Vagina (tissue), 2 donors: ENCODE measurements at places on chromosomes 5 and 9.

GRCh38 chr5:68418201-68418600 is 202.6 kb downstream of the PIK3R1 start:
- no peak for DNase-seq

DNA sequence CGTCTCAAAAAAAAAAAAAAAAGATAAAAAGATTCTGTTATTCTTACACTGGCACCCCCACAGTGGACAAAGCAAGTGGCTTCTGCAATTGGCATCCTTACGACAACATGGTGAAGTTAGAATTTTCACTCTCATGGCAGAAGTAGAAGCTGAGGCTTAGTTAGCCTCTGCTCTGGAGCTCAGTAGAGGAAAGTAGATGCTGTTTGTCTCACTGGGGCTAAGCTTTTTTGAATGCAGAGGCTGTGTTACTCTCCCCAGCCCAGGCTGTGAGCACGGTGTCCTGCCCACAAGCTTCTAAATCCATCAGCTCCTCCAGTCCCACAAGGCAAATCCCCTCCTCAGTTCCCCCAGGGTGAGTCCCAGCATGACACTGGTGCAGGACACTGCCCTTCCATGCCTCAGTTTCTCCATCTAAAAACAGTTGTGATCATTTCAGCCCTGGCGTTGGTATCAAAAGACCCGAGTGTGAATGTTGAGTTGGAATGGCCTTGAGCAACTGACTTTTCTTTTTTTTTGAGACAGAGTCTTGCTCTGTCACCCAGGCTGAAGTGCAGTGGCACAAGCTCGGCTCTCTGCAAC is 22.6 kb upstream of the PHF19 start:
- no peak for DNase-seq

DNA sequence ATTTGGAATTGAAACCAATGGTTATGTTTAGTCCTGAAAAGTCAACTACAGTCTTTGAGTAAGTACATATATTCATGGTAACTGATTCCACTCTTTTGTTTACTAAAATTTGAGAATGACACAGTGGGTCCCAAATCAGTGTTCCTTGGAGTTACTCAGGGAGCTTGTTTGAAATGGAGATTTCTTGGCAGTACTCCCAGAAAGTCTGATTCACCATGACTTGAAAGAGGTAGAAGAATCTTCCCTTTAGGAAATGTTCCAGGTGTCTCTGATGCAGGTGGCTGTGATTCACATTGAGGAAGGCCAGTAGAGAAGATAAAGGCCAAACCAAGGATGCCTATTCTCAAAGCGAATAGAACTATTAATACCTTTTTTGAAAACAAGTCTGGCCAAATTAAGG is 1078.3 kb downstream of the CDH12 start:
- DNase-seq = no peak

DNA sequence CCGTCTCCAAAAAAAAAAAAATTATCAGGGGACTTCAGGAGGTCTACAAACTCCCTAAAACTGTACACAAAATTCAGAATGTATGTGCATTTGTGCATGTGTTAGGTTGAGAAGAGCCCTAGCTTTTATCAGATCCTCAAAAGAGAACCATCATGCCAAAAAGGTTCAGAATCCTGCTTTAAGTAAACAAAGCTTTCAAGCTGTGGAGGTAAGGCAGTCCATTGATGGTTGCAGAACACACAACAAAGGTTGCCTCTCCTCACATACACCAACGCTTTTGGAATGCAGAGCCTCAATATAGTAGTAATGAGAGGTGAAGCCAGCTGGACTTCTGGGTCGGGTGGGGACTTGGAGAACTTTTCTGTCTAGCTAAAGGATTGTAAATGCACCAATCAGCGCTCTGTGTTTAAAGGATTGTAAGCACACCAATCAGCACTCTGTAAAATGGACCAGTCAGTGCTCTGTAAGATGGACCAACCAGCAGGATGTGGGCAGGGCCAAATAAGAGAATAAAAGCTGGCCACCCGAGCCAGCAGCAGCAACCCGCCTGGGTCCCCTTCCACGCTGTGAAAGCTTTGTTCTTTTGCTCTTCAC is 57.9 kb upstream of the RNF38 start:
- no peak for DNase-seq

GRCh38 chr9:129879991-129880653 is 44.9 kb downstream of the USP20 start:
- DNase-seq = no peak

DNA sequence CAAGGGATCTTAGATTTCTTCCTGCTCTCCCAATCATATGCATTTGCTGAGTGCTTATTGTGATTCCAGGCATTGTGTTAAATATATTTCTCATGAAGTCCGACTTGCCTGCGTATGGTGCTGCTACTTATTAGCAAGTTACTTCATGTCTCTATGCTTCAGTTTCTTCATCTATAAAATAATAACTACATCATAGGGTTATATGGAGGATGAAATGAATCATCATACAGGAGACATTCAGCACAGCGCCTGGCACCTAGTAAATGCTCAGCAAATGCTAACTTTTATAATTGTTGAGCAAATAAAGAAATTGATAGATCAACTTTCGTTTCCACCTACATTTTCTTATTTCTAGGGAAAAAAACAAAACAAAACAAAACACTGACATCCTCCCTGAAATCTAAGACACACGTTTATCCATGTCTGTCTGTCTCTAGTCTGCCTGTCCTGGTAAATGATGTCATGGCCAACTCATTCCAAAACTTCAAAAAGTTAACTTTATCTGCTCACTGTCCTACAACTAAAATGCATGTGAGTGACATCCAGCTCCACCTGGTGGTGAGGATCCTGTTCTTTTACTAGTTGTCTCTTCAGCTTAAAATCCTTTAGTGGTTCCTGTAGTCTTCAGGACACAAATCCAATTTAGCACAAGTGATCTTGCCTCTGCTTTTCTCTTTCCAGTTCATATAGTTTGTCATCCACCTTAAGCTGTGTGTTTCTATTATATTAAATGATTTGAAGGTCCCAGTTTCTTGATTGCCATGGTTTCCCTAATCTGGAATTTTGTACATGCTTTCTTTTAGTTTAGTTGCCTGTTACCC is 27.7 kb downstream of the PPP3R2 start:
- no peak for DNase-seq

GRCh38 chr5:98341038-98342032 is 432.1 kb upstream of the RGMB start:
- DNase-seq = no peak

DNA sequence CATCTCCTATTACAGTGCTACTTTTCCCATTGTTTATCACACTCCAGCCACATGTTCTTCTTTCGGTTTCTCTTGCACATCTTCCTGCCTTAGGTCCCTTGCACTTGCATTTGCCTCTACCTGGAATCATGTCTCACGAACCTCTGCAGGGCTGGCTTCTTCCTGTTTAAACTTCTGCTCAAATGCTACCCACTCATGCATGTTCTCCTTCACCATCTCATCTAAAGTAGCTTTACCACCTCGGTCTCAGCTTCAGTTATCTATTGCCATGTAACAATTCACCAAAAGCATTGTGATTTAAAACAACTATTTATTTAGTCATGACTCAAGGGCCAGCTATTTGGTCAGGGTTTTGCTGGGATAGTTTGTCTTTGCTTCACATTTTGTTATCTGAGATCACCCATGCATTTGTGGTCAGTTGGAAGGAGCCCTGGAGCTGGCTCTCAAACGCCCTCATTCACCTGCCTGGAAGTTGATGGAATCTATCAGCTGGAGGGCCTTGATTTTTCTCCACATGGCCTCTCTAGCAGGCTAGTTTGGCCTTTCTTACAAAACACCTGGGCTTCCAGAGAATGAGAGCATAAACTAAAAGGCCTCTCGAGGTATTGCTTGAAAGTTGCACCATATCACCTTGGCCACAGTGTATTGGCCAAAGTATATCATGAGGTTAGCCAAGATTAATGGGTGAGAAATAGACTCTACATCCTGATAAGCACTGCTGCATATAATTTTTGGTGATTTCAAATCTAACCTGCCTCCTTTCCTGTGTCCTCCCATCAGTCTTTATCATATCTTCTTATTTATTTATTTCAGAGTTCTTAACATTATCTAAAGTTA is 21.4 kb downstream of the SPINK1 start:
- no peak for DNase-seq

GRCh38 chr5:35146406-35146805 is 83.9 kb downstream of the PRLR start:
- no peak for DNase-seq

- no peak for DNase-seq
Measured at GRCh38 chr5:472076-472655, 29.2 kb downstream of the EXOC3 start.

- DNase-seq = no peak
Measured at GRCh38 chr9:35683323-35683722, 6.4 kb downstream of the TPM2 start.

GRCh38 chr5:164341056-164341619 is 835.7 kb downstream of the MAT2B start:
- no peak for DNase-seq

DNA sequence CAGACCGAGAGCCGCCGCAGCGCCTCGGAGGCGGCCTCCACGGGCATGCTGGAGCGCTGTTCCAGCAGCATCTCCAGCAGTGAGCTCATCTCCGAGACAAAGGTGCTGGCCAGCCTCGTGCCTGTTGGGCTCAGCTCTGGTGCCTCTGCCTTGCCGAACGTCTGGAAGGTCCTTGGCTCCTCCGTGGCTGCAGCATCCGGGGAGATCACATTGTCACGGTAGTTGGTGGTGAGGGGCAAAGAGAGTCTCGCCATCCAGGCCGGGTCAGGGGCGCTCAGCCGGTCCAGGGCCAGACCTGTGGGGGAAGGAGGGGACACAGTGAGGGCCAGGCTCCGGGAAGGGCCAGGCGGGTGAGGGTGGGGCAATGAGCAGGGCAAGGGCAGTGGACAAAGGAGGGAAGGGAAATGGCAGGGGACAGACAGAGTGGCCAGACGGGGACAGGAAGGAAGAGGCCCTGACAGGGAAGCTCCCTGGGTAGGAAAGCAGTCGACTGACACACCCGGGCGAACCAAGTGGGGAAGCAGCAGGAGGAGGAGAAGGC is 12.4 kb downstream of the PCDH12 start:
- no peak for DNase-seq

DNA sequence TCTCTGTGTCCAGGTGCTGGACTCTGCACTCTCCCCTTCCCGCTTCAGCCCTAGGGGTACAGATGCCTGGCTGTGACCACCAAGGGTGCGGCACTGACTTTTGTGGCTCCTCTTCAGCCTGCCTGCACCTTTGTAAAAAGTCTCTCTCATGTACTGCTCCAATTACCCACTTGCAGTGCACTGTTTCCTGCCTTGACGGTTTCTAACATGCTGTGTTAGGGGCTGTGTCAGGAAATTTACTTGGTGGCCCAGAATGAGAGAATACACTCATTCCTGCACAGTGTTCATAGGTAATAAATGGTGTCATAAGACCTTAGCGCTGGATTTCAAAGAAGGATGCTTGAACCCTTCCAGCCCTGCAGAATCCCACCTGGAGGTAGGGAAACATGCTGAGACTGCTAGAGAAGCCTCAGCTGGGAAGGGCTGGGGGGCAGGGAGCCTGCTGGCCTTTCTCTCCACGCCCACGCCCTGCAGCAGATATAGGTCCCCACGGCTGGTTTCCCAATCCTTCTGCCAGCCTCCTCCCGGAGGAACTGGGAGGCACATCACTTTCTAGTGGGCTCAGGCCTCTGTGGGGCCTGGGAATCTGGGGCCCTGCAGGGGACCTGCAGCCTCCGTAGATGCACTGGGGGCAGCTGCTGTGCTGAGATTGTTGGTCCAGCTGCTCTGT is 17.6 kb upstream of the HRH2 start:
- no peak for DNase-seq

DNA sequence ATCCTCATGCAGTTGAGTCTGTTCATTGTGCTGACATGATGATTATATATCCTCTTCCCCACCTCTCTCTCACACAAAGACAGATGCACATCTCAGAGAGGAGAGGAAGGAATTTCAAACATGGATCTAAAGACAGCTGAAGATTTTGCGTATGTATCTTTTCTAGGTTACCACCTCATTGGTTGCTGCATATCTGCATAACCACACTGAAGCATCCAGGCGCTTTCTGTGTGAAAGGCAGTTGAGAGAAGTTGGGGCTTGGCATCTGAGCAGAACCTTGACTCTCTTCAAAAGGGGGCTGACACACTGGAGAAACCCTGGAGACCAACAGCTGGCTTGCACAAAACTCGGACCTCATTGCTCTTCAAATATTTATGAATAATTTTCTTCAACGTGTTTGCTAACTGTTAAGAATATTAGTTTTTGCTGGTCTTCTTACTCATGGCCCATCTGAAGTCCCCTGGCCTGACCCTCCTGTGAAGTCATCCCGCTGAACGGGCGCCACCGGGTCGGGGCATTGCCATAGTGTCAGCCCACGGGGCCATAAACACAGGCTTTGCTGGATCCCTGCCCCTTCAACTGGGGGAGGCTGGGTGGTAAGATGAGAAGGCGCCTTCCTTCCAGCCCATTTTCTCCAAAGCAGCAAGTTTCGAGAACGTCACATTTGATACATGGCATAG is 593.2 kb upstream of the CLINT1 start:
- no peak for DNase-seq

- no peak for DNase-seq
Measured at GRCh38 chr5:68264024-68264956, 48.7 kb downstream of the PIK3R1 start.

DNA sequence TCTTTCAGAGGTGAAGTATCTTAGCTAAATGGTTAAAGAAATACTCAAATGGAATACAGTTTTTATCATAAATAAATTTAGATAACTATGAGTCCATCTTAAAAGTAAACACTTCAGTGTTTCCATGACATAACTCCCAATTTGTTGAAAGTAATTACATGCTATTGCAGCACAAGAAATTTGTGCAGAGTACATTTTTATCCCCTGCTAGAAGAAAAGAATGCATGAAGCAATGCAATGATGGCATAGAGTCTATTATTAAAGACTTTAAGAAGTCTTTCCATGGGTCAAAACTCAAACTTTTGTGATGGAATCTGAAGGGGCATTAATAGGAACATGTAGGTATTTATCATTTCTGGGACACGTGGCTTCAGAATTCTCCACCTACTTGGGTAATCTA is 106.6 kb upstream of the DPYSL3 start:
- no peak for DNase-seq

- DNase-seq = no peak
Measured at GRCh38 chr9:135616619-135617537, 22.5 kb downstream of the GLT6D1 start.

DNA sequence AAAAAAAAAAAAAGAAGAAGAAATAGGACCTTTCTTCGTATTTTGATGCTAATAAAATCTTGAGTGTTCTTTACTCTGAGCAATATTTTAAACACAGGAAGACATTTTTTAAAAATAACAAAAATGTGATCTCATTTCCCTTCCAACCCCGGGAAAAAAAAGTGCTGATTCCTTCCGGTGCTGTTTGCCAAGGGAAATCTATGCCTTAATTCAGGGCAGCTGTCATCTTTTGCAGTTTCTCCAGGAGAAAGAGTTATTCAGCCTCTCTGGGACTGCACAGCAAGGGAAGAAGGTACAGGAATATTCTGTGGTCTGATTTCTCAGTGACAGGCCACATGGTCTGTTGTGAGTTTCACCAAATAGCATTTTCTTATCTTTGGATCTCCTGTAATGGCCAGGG is 291.9 kb upstream of the IRX1 start:
- DNase-seq = no peak

GRCh38 chr9:72814083-72814597 is 138.7 kb downstream of the ALDH1A1 start:
- no peak for DNase-seq
